ENCODE measurements at places on chromosomes 5 and 9. TPM values are rescaled to one million over a fixed set of nuclear protein-coding genes. Genes with fewer than 3 reads are reported as not detected.
A peak's percentile ranks its signal among the peaks of the same experiment; 100 is the strongest.

- no peak for DNase-seq
Observed at GRCh38 chr9:98412101-98412842, 156.8 kb upstream of the TBC1D2 start.

GRCh38 chr5:91591076-91591475 lies 208.0 kb upstream of the ARRDC3 start:
- DNase-seq = no peak

DNA sequence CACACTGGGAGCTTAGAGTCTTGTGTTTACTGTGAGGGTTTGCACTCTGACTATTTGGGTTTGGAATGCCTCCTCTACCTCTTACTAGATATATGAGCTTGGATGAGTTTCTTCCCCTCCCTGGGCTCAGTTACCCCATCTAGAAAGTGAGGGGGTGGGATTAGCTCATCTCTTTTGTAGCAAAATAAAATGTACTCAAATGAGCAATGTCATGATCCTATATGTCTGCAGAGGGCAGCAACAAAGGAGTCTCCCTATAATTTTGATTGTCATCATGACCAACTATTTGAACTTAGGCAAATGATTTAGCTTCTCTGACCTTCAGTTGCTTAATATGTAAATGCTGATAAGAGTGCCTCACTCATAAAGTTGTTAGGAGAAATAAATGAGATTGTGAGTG lies 109.0 kb downstream of the DPYSL3 start:
- no peak for DNase-seq

The NME5 gene
- total RNA-seq = 2.4 TPM

- DNase-seq = no peak
Observed at GRCh38 chr9:133700819-133701320, 37.3 kb downstream of the SARDH start.

The CENPK gene
- 2.3 TPM for total RNA-seq

The UNC13B gene
- total RNA-seq = 92.1 TPM

DNA sequence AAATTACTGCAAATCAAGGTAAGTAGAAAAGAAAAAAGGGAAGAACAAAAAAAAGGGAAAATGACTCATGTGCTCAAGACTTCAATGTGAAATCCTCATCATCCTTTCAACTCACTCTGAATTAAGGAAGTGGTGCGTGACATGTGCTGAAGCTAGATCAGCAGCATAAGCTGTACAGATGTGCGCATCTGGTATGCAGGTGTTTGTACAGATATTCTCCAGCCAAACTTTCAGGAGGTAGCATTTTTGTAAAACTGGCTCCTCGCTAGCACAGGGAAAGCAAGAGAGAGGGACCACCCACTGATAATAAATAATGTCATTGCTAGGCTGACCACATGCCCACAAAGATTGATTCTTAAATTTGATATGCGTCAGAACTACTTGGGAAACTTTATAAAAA lies 253.9 kb upstream of the RGMB start:
- DNase-seq = no peak

DNA sequence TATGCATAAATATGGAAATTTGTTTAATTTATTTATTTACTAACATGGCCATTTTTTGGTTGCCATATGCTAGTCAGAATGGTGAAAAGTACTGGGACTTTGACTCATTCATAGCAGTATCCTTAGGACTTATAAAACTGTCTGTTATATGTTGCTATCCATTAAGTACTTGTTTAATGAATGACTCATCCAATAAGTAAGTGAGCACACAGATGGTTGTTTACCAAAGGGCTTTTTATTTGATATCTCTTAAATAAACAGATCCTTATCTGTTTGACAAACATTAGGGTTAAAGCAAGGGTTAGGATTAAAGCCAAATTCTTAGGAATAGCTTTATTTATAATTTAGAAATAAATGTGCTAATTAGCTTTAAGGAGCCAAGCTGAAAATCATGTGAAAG lies 183.4 kb downstream of the FBXO4 start:
- DNase-seq = no peak

The IFNK gene
- not detected for total RNA-seq

- no peak for DNase-seq
Observed at GRCh38 chr5:123294544-123294943, 128.7 kb downstream of the CEP120 start.

- no peak for DNase-seq
Observed at GRCh38 chr5:42518595-42519221, 95.5 kb downstream of the GHR start.

The AK8 gene
- total RNA-seq = 0.55 TPM

- DNase-seq = no peak
Observed at GRCh38 chr5:156128026-156128425, 198.9 kb upstream of the SGCD start.

DNA sequence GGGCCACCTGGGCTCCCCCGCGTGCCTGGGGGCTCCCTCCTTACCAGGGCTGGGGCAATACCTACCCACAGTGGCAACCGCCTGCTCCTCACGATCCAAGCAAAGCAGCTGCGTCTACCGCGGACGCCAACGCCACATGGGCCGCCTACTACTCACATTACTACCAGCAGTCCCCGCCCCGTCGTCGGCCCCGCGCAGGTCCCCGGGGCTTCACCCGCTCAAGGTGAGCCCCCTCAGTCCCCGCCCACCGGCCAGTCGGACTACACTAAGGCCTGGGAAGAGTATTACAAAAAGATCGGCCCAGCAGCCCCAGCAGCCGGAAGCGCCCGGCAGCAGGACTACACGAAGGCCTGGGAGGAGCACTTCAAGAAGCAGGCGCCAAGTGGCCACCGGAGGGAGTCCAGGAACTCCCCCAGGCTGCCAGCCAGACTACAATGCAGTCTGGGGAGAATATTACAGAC lies 106.0 kb upstream of the MTAP start:
- no peak for DNase-seq

The PTGDS gene
- total RNA-seq = 477 TPM

- no peak for DNase-seq
Observed at GRCh38 chr5:127028822-127029457, 1.4 kb downstream of the MARCHF3 start.

GRCh38 chr9:15711931-15712330 lies 159.1 kb downstream of the CCDC171 start:
- no peak for DNase-seq

- no peak for DNase-seq
Observed at GRCh38 chr5:126354012-126354857, 69.0 kb upstream of the GRAMD2B start.

- DNase-seq = no peak
Observed at GRCh38 chr5:134784946-134785620, 26.5 kb downstream of the DDX46 start.

The CDH6 gene
- 9.4 TPM for total RNA-seq

The IL3 gene
- not detected for total RNA-seq

The ITGA1 gene
- total RNA-seq = 94.8 TPM

The TEX48 gene
- total RNA-seq = not detected

DNA sequence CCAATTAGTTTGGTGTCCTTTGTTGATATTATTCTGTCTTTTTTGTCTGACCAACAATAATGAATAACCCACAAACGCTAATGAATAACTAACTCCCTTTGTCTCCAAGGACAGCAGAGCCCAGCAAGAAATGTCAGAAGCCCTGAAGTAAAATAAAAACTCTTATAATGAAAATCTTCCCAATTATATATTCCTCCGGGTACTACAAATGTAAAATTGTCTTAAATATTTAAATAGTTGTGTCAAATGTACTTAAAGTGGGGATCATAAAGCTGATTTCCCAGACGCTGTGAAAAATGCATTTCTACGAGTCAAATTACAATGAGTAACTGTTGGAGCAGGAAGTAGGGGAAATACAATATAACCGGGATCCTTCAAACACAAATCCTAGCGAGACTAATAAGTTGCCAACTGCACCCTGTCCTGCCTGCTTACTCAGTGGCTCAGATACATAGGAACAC lies 22.3 kb downstream of the GLIS3 start:
- no peak for DNase-seq

- no peak for DNase-seq
Observed at GRCh38 chr5:151954255-151954654, 29.6 kb upstream of the GLRA1 start.

The C5orf58 gene
- total RNA-seq = not detected

DNA sequence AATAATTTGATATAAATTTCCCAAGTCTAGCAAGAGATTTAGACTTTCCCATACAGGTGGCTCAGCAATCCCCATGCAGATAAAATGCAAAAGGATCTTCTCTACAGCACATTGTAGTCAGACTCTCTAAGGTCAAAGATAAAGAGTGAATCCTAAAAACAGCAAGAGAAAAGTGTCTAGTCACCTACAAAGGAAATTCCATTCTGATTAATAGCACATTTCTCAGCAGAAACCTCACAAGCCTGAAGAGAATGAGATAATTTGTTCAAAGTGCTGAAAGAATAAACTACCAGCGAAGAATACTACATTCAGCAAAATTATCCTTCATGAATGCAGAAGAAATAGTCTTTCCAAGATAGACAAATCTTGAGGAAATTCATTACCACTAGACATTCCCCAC lies 493.3 kb downstream of the PRELID2 start:
- no peak for DNase-seq

DNA sequence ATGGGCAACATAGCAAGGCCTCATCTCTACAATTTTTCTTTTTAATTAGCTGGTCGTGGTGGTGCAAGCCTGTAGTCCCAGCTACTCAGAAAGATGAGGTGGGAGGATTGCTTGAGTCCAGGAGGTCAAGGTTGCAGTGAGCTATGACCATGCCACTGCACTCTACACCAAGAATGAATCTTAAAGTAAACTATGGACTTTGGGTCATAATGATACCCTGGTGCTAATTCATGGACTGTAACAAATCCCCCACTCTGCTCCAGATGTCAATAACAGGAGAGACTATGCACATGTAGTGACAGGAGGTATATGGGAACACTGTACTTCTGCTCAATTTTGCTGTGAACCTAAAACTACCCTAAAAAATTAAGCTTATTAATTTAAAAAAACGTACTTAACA lies 155.4 kb downstream of the CEMIP2 start:
- DNase-seq = no peak

DNA sequence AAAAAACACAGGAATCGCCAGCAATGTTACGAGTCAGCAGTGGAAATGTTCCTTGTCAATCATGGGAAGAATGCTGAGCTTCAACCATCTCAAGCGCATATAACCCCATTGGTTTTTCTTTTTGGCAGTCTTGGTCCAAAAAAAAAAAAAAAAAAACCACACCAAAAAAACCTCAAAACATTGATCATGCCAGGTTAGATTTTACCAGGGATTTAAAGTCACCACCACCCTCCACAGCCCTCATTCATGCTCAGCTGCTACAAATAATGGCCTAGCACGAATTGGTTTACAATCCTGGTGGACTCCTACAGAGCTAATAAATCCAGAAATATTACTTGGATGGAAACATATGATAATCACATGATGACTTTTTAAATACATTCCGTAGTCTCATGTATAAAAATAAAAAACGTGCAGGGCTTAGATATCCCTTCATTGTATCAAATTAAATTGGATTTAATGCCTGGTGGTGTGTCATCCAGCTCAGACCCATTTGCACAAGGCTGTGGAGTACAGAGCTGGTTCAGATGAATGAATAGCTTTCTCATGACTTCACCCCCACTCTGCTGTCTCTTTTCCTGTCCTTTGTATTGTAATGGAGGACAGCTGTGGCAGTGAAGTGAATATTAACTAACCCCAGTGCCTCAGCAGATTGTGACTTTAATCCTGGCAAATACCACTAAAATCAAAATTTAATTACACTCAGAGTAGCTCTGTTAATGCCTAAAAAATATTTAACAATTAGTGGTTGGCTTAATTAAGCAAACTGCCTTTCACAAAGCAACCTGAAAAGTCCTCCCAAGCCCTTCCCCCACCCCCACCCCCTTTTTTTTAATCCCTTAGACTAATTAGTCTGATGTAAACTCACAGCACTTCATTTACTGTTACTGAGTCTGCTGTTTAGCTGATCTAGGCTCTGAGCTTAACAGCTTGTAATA lies 626.5 kb upstream of the ZNF608 start:
- DNase-seq = no peak

DNA sequence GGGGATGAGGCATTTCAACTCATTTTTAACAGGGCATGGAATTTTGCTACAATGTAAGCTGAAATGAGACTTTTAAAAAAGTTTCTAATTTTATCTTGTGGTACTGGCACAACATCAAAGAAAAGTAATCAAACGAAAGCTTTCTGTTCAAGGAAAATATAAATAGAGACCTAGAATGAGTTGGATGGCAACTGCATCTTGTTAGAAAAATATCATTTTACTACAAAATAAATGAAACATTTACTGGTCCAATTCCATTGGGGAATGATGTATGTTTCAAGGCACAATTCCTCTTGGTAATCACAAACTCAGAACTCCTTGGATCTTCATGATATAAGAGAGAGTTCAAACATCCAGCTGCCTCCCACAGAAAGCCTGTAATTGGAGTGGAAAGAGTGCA lies 102.8 kb downstream of the HMHB1 start:
- no peak for DNase-seq

DNA sequence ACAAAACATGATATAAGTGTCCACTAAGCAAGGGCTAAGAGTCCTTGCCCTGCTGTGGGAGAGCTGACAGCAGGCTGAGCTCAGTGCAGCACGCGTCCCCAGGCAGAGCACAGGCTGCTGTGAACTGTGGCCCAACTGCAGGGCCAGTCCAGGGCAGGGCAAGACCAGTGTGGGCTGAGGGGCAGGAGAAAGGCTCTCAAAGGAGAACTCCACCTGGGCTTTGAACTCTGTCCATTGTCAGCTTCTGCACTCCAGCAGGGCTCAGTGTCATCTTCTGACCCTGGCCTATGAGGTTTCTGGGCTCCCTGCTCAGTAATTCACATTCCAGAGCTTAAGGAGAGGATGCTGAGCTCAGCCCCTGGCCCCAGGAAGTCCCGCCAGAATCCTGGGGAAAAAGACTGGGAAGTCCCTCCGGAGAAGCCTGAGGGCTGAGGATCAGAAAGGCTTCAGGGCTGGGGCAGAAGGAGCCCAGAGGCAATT lies 37.4 kb downstream of the LHFPL2 start:
- no peak for DNase-seq

DNA sequence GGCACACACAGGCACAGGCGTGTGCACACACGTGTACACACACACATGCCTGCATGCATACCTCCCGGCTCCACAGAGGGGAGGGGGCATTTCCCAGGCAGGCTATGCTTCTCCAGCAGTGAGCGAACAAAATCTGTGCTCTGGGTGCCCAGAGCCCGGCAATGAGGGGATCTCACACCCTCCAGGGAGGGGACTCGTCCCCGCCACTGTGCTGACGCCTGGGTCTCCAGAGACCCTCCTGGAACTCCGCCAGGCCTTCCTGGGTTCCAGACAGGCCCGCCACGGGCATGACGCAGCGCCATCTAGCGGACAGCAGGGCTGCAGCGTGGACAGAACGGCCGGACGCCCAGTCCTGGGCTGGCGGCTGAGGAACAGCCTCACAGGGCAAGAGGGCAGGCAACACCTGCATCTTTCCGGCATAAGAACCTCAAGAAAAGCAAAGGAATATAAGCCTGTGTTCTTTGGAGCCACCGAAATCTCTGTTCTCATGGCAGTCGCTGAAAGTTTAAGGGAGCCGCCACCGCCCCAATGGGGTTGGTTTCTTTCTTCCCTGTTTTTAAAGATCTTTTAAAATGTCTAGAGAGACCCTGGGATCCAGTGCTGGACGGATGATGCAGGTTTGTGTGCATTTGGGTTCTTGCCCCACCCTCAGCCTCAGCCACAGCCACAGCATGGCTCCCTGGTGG lies 135.6 kb upstream of the PPP1R26 start:
- peak; percentile 84 for DNase-seq

GRCh38 chr5:166267907-166268306 lies 2023.5 kb upstream of the WWC1 start:
- DNase-seq = no peak
